Midbrain (tissue), 1 donor: ENCODE measurements at places on chromosomes 12 and 14.

- no peak for DNase-seq
These were observed 161.6 kb upstream of the PWP1 start for GRCh38 chr12:107523775-107524535.

GRCh38 chr12:72036393-72036792, 97.7 kb downstream of the TPH2 start:
- DNase-seq: no peak

DNA sequence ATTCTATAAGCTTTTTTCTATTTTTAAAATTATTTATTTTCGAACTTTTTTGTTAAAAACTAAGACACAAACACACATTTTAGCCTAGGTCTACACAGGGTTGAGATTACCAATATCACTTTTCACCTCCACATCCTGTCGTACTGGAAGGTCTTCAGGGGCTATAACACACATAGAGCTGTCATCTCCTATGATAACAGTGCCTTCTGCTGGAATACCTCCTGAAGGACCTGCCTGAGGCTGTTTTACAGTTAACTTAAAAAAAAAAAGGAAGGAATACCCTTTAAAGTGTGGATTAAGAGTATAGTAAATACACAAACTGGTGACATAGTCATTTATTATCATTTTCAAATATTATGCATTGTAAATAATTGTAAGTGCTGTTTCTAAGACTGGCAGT, 43.0 kb downstream of the RASSF8 start:
- no peak for DNase-seq

DNA sequence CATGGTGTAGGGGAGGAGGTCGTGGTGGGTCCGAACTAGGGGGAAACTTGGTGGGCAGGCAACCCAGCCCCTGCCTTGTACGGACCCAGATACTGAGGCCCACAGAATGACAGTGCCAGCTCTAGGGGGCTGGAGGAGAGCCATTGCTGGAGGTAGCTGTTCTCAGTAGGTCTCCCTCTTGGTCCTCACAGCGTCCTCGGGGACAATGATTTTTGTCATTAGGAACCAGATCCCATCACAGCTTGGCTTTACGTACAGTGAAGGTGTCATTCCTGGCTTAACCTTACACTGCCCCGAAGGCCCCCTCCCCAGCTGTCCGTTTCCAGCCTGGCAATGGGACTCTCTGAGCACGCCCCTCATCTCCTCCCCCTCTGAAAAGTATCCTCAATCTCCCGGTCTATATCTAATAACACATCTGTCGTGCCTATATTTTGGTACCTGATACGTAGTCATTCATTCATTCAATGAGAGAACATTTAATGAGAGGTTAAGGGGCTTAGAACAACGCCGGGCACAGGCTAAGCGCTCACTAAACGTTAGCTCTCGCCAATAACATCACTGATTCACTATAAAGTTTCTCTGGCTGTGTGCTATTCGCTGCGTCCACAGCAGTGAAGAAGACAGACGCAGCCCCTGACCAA, 597 bp upstream of the DYNC1H1 start:
- no peak for DNase-seq

DNA sequence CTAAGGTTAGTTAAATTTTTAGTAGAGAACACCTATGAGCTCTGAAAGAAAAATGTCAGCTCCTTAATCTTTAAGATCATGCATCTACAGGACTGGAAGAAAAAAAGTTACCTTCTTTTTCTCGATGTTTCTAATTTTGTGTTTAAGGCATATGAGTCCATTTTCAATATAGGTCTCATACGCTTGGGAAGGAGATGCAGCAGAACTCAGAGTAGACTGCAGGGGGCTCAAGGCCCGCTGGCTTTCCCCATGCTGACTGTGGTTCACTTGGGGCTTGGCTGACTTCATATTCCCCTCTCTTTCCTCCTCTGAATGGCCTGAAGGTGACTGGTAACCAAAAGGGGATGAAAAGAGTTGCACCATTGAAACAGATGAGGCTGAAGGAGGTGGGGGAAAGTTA, 1.5 kb downstream of the CAPRIN2 start:
- no peak for DNase-seq

DNA sequence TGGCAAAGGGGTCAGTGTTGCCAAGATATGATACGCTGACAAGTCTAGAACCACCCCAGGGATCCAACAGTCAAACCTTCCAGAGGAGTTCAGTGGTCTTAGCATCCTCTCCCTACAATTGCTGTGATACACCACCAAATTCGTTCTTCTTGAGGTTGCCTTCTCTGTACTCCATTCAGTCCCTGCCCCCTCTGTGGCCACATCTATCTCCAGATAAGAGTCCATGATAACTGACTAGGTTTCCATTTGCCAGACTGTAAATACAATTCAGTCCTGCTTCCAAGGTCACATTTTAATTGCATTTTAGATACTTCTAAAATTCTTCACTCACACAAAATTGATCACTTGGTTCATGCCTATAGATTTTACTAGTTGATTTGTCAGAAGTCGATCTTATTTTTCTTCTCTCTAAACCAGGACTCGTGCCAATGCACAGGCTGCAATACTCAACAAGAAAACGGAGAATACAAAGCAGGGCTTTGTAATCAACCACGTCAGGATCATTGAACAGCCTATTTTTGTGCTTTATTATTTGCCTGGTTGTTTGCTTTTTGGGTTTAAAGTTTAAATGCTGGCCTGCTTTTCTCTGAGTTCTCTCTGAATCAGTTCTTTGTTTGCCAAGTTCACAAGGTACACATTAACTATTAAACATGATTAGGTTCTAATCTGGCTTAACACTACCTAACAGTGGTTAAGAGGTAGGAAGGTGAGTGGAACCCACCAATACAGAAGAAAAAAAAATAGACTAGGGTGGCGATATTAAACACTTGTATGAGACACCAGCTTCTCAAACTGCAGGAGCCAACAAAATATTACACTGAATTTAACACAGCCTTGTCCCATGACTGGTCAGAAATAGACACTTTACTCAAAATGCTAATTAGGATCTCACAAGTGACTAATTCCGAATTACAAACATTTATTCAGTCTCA, 5.3 kb upstream of the TSPAN8 start:
- no peak for DNase-seq

DNA sequence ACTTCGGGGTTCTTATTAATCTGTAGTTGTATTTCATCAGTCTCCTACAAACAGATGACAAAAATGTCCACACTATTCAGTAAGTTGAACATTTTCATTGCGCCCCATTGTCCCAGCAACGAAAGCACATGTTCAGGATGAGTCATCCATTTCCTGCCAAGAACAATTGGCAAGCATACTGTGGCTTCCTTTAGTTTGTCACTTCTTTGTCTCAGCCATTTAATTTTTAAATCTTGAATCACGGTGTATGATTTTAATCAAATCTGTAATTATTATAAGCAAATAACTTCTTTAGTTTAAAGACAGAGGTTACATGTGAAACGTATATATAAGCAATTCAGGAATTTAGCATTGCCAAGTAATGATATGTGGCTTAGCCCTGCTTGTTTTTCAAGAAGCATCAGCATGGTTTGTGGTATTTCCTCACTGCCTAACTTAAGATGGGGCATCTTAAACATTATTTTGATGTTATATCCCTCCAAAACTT, 211.3 kb upstream of the KRR1 start:
- peak; percentile 76 for DNase-seq

DNA sequence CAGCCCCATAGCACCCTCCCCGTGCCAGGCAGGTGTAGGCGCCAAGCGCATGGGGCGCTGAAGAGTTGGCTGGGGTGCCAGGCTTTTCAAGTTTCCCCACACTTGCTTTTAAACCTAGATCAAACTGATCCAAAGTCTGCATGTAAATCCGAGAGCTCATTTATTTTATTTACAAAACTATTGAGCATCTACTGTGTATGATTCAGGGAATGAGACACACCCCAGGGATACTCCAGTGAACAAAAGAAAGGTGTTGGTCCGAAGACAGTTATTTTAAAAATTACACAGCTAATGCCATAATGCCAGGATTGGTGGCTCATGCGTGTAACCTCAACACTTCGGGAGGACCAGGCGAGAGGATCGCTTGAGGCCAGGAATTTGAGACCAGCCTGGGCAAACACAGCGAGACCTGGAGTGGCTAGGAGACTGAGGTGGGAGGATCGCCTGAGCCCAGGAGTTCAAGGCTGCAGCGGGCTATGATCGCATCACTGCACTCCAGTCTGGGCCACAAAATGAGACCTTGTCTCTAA, 780 bp upstream of the SLC41A2 start:
- DNase-seq: no peak

- DNase-seq: no peak
These were observed 201.2 kb downstream of the TTC8 start for GRCh38 chr14:89025561-89026236.

GRCh38 chr12:18165889-18166288, 75.9 kb upstream of the RERGL start:
- DNase-seq: no peak

DNA sequence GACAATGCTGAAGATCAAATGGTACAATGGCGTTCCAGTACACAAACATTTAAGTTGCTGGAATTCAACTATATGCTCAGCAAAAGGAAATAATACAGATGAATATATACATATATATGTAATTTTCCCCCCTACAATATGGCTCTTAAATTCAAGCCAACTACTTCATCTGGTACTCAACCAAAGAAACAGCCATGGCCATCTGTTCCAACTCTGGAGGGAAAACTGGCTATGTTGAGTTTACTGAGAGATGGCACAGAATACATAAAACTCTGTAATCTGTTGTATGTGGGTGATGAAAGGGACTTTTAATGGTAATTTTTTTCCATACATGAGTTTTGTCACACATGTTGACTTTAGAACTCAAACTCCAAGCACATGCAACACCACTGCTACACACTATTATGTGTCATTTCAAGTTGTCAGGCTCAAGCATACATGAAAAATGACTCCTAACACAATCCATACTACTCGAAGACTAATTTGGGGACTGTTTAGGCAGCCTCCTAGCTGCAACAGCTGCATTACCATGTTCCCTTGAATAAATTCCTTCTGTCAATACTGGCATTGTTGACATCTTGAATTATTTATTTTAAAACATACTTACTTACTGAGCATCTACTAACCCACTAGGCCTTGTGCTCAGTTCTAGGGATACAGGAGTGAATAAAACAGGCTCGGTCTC, 38.2 kb upstream of the MAP3K9 start:
- DNase-seq: no peak

GRCh38 chr12:51687177-51687576, 96.1 kb downstream of the SCN8A start:
- DNase-seq: no peak

DNA sequence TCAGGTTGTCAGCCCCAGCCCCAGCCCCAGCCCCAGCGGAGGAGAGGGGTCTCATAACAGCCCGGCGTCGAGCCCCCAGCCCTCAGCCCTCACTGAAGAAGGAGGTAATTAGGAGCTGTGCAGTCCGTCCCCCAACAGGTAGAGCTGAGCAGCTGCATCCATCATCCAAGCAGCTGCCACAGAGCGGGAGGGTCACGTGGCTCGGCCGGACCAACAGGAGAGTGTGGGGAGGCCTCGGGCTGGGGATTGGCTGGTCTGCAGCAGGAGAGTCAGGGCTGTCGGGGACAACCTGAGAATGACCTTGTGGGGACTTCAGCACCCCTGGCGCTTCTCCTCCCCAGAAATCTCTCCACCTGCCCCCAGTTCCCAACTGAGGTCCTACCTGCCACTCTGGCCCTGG, 29.6 kb downstream of the SMUG1 start:
- no peak for DNase-seq

- peak; percentile 38 for DNase-seq
These were observed 21.8 kb downstream of the CHST11 start for GRCh38 chr12:104478396-104479122.

DNA sequence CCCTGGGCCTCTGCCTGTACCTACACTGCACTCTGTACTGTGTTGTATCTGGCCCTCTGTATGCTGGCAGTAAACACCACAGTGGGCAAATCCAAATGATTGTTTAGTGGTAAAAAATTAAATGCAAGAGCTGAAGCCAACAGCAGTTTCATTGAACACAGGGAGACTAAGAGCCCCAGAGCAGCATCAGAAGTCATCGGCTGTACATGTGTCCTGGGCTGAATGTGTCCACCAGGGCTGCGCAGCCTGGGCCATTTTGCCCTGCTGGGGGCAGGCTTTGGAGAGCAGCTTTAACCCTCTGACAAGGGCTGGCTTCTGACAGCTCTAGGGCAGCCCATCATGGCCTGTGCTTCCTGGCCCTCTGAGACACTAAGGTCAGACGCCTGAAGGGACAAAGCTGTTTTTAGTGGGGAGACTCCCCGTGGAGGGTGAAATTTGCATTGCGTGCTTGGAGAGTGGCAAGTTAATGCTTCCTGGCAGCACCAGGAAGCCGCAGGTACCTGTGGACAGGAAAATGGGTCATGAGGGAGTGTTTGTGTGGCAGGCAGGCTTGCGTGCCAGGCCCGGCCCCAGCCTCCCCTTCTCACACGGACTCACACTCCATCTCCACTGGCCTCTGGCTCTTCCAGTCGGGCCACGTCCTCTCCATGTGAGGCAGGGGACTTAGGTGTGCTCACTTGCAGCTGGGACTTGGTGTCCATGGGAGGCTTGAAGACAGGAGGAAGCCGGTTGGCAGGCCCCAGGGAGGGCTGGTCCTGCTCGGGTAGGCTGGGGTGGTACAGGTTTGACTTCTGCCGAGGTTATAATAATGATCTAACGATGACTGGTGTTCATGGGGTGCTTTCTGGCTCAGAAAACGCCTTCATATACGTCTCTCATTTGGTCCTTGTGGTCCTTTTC, 150.1 kb downstream of the TSPAN9 start:
- DNase-seq: no peak

DNA sequence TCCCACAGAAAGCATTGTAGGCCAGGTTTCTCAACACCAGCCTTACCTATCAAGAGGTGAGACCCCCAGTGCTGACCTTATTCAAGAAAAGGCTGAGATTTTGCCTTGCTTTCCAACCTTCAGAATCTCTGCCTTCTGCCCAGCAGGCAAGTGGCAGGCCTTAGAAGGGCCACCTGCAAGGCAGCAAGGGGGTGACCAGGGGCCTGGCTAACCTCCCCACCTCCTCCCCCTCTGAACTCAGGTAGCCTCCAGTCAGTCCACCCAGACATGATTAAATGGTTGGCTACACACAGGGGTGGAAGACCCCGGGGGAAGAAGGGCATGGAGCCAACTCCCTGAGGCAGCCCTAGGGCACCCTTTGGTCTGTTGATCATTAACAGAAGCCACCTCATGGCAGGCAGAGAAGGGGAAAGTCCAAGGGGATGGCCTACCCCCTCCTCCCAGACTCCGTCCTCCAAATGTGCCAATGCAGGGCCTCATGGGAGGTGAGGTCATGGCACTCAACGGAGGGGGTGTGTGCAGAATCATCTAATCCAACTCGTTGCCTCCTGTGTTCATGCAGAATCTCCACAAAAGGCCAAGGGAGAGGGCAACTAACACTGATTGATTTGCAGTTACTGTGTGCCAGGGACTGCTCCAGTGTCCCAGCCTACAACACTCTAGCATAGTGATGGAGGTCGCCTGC, 8.5 kb downstream of the ZFP36L1 start:
- no peak for DNase-seq

- no peak for DNase-seq
These were observed 113.7 kb downstream of the LMO3 start for GRCh38 chr12:16492240-16492639.

DNA sequence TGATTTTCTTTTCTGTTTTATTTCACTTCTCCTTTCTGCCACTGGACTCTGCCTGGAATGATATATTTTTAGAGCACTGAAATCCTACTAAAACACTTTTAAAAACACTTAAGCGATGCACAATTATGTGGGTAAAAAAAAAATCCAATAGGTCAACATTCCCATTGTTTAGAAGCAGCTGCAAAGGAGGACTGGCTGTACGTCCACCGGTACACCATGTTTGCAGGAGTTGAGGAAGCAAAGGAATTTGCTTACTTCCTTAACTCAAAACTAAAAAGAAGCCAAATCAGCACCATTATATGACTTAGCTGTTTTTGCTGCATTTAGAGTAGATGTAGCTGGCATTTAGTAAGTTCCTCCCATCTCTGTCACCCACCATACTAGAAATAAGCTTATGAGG, 186.8 kb upstream of the TMTC1 start:
- no peak for DNase-seq

GRCh38 chr14:86141966-86142365, 612.0 kb downstream of the FLRT2 start:
- DNase-seq: no peak
